ENCODE measurements at places on chromosomes 12 and 14. TPM values are rescaled to one million over a fixed set of nuclear protein-coding genes. Genes with fewer than 3 reads are reported as not detected.

- DNase-seq, result no peak
- H3K27me3 ChIP-seq, result peaks cover 90% of the 10 kb centered on the region
- no peak overlapping the region for H3K27ac ChIP-seq
- no peaks in the 10 kb centered on the region for H3K36me3 ChIP-seq
Measured at GRCh38 chr12:130611026-130611905, 104.8 kb downstream of the RIMBP2 start.

DNA sequence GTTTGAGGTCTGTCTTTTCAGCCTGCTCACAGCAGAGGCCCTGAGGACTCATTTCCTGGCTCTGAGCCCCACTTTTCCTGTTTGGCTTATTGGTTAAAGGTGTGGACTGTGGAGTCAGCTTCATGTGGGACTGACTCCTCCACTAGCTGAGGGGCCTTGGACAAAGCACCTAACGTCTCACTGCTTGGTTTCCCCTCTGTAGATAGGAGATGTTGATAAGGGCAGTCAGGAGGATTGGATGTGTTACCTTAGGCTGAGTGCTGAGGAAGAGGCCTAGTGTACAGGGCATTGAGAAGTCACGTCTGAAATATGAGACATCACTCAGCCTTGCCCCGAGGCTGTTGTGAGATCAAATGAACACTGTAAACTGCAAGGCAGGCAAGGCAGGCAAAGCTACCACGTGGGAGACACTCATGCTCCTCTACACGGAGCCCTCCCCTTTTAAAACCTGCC lies 27.1 kb upstream of the TCL1A start:
- H3K27ac ChIP-seq, result no peak overlapping the region
- H3K4me3 ChIP-seq, result no peak overlapping the region
- DNase-seq, result no peak

FICD gene
- total RNA-seq, result 3.2 TPM

C1R gene
- total RNA-seq, result 20.5 TPM

STON2 gene
- 6.2 TPM for total RNA-seq

DNA sequence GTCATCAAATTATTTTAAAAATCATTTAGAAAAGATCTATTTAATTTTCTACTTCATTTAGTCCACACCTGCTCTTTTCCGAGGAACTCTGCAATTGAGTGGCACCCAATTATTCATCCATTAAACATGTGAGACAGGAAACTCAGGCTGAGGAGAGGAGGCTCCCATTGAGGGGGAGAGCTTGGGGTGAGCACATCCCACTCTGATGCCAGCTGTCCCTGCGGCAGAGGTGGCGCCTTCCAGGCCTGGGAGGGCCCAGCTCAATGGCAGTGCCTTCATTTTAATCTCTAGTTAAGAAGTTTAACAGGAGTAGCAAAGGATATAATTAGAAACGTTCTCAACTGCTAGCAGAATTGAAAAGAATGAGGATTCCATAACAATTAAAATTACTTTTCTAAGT lies 92.0 kb downstream of the ITPR2 start:
- no peaks in the 10 kb centered on the region for H3K4me1 ChIP-seq
- no peak overlapping the region for H3K27ac ChIP-seq

- H3K4me3 ChIP-seq, result no peak overlapping the region
- H3K27ac ChIP-seq, result no peak overlapping the region
- no peaks in the 10 kb centered on the region for H3K4me1 ChIP-seq
- no peaks in the 10 kb centered on the region for H3K27me3 ChIP-seq
Measured at GRCh38 chr12:27453421-27453820, 6.9 kb downstream of the SMCO2 start.

DNA sequence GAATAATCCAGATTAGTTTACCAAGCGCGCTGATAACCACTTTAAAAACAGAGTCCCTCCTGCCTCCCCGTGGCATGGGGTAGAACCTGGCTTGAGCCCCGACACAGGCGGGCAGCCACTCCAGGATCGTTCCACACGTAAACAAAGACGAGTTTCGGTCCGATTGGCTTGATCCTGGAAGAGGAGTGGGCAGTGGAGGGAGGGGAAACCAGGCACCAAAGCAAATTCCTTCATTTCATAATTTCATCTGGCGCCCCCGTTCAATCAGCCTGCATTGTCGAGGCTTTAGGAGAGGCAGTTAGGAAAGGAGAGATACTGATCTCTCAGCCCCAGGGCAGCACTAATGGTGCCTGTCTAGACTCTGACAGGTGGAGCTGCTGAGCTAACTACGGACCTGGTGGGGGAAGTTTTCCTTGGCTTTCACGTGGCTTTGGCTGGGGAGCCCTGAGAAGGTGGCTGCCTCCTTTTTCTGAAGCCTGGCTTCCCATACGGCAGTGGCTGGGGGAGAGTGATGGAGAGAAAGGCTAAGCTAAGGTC lies 751 bp upstream of the GPRC5A start:
- peaks cover 46% of the 10 kb centered on the region for H3K4me1 ChIP-seq
- DNase-seq, result peak; percentile 93
- H3K27ac ChIP-seq, result peak overlapping the region; percentile 93
- H3K4me3 ChIP-seq, result peak overlapping the region; percentile 86
- no peaks in the 10 kb centered on the region for H3K27me3 ChIP-seq

- peaks cover 47% of the 10 kb centered on the region for H3K4me1 ChIP-seq
- peak overlapping the region; percentile 98 for H3K27ac ChIP-seq
- H3K4me3 ChIP-seq, result 0 out of 2 replicates have a peak overlapping the region, but pooled peaks have one; percentile 17
- H3K36me3 ChIP-seq, result 0 out of 2 replicates have a peak, but pooled peaks cover 3% of the 10 kb centered on the region
Measured at GRCh38 chr12:67594888-67595287, 53.7 kb upstream of the DYRK2 start.

- DNase-seq, result no peak
- peaks cover 12% of the 10 kb centered on the region for H3K36me3 ChIP-seq
- no peak overlapping the region for H3K27ac ChIP-seq
- no peak overlapping the region for H3K4me3 ChIP-seq
- no peaks in the 10 kb centered on the region for H3K27me3 ChIP-seq
- no peaks in the 10 kb centered on the region for H3K4me1 ChIP-seq
Measured at GRCh38 chr12:132635076-132635955, 16.7 kb downstream of the P2RX2 start.

GRCh38 chr12:106136263-106136662 lies 2.5 kb downstream of the NUAK1 start:
- no peaks in the 10 kb centered on the region for H3K36me3 ChIP-seq
- DNase-seq, result peak; percentile 76
- peak overlapping the region; percentile 78 for H3K4me3 ChIP-seq
- H3K27me3 ChIP-seq, result no peaks in the 10 kb centered on the region
- H3K4me1 ChIP-seq, result peaks cover 69% of the 10 kb centered on the region
- H3K27ac ChIP-seq, result peak overlapping the region; percentile 11

CSAD gene
- total RNA-seq, result 49.0 TPM

DNA sequence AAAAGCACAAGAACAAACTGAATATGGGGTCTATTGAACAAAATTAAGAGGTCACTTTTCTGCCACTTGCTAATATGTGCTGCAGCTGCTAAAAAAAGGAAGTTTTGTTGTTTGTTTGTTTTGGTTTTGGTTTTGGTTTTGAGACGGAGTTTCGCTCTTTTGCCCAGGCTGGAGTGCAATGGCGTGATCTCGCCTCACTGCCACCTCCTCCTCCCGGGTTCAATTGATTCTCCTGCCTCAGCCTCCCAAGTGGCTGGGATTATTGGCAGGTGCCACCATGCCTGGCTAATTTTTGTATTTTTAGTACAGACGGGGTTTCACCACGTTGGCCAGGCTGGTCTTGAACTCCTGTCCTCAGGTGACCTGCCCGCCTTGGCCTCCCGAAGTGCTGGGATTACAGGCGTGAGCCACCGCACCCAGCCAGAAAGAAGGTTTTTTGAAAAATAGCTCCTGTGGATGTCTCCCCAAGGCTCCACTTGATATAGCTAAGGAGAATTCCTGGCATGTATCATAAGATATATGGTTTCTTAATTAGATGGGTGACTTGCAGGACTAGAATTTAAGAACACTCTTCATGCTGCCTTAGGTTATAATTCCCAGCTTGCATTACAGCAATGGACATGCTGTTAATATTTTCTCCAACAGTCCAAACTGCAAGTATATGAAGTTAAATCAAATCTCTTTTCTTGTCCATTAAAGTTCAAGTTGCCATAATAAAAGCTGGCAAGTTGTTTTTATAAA lies 237.6 kb upstream of the AMIGO2 start:
- H3K27me3 ChIP-seq, result no peaks in the 10 kb centered on the region
- H3K36me3 ChIP-seq, result no peaks in the 10 kb centered on the region
- no peaks in the 10 kb centered on the region for H3K4me1 ChIP-seq
- no peak overlapping the region for H3K4me3 ChIP-seq
- H3K27ac ChIP-seq, result no peak overlapping the region

DNA sequence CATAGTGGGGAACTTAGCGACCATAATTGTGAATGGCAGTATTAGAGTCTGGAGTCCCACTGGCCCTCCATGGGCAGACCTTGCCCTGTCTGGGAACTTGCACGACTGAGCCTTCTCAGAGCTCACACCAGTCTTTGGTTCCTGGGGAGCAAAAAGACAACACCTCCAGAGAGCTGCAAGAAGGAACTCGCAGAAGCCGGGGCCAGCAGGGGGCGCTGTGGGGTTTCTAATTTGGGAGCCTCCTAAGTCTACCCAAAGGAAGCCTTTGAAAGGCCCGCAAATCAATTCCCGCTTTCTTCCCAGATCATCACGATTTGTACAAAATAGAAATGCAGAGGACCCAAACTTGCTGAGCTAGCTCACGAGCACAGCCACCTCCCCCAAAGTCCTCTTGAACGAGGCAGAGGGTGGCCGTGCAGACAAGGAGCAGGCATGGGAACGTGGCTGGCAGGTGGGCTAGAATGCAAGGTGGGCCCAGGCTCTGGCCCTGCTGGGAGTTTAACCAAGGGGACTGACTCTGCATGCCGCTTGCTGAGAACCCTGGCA lies 46.3 kb upstream of the FBXO21 start:
- no peak overlapping the region for H3K27ac ChIP-seq
- peak; percentile 53 for DNase-seq
- H3K4me3 ChIP-seq, result no peak overlapping the region
- H3K27me3 ChIP-seq, result peaks cover 90% of the 10 kb centered on the region

- H3K27ac ChIP-seq, result no peak overlapping the region
- peaks cover 11% of the 10 kb centered on the region for H3K36me3 ChIP-seq
- DNase-seq, result no peak
Measured at GRCh38 chr12:22684140-22685118, 59.5 kb downstream of the ETNK1 start.

- no peak overlapping the region for H3K4me3 ChIP-seq
- no peak for DNase-seq
- no peaks in the 10 kb centered on the region for H3K4me1 ChIP-seq
- H3K27me3 ChIP-seq, result no peaks in the 10 kb centered on the region
Measured at GRCh38 chr14:29054119-29054518, 287.5 kb downstream of the FOXG1 start.

CLEC6A gene
- total RNA-seq, result not detected

- no peaks in the 10 kb centered on the region for H3K4me1 ChIP-seq
- H3K27me3 ChIP-seq, result peaks cover 98% of the 10 kb centered on the region
- no peak overlapping the region for H3K4me3 ChIP-seq
- no peak for DNase-seq
- H3K36me3 ChIP-seq, result no peaks in the 10 kb centered on the region
Measured at GRCh38 chr14:76305268-76305826, 70.6 kb upstream of the ESRRB start.

BMP4 gene
- 62.4 TPM for total RNA-seq

PPP1R1A gene
- total RNA-seq, result not detected

NYNRIN gene
- 15.1 TPM for total RNA-seq

DNA sequence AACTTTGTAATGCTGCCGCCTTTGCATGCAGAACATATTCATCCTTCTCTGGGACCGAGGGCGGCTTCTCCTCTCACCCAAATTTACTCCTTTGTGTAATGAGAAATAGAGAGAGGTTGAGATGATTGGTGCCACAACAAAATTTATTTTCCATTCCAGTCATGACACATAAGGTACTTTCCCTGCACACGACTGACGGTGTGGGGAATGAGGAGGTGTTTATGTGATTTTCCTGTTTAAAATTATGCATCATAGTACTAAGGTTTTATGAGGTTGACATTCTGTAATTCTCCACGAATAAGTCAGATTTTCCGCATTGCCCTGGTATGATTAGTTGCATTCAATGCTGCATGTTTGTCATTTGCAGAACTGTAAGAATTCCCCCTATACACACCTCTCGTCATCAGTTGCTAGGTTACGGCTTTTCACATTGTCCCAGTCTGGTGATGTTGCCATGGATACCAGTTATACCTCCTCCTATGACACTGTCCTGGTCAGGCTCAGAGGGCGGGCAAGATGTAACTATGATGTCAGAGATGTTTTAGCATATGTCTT lies 23.1 kb downstream of the BICDL1 start:
- H3K4me3 ChIP-seq, result no peak overlapping the region
- no peak overlapping the region for H3K27ac ChIP-seq
- DNase-seq, result no peak
- H3K4me1 ChIP-seq, result peaks cover 25% of the 10 kb centered on the region

GRCh38 chr12:121144416-121144914 lies 11.8 kb downstream of the P2RX7 start:
- peaks cover 18% of the 10 kb centered on the region for H3K4me1 ChIP-seq
- no peaks in the 10 kb centered on the region for H3K36me3 ChIP-seq
- DNase-seq, result peak; percentile 55
- no peaks in the 10 kb centered on the region for H3K27me3 ChIP-seq
- H3K27ac ChIP-seq, result peak overlapping the region; percentile 70

- no peaks in the 10 kb centered on the region for H3K27me3 ChIP-seq
- DNase-seq, result no peak
- no peak overlapping the region for H3K4me3 ChIP-seq
- peaks cover 31% of the 10 kb centered on the region for H3K36me3 ChIP-seq
Measured at GRCh38 chr12:2925322-2925995, 33.7 kb upstream of the TEAD4 start.

- H3K27ac ChIP-seq, result no peak overlapping the region
- no peaks in the 10 kb centered on the region for H3K4me1 ChIP-seq
- no peak overlapping the region for H3K4me3 ChIP-seq
Measured at GRCh38 chr12:79850610-79851299, 84.1 kb downstream of the PPP1R12A start.

DNA sequence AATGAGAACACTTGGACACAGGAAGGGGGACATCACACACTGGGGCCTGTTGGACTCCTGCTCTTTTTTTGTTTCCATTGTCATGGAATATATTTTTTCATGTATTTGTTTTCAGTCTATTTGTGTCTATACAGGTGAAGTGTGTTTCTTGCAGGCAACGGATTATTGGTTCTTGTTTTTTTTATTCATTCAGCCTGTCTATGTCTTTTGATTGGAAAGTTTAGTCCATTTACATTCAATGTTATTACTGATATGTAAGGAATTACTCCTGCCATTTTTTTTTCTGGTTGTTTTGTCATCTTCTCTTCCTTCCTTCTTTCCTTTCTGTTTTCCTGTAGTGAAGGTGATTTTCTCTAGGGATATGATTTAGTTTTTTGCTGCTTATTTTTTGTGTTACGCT lies 18.0 kb upstream of the PTPRO start:
- H3K4me3 ChIP-seq, result no peak overlapping the region
- no peak overlapping the region for H3K27ac ChIP-seq
- H3K36me3 ChIP-seq, result no peaks in the 10 kb centered on the region
- H3K4me1 ChIP-seq, result no peaks in the 10 kb centered on the region
- H3K27me3 ChIP-seq, result no peaks in the 10 kb centered on the region
